Non-pigmented ciliary epithelial cell (primary cell): ENCODE measurements at places on chromosomes 12 and 14.

DNA sequence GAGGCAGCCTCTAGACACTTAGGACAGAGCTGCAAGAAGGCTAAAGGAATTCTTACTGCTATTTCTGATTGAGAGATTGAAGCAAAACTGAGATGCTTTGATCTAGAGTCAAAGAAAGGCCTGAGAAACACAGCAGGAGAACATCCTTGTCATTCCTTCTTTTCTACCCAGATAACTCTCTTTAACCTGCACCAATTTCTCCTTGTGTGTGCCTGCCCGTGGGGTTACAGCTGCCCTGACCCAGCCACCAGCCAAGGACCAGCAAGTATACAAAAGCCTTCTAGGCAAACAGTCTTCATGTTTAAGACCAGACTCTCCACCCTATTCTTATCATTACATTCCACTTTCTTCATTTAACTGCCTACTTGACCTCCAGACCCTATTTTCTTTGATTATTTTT, 81.7 kb upstream of the PRB2 start:
- DNase-seq, result no peak

GRCh38 chr12:109308534-109309380, at the start of gene FOXN4:
TSS of gene FOXN4 (minus strand) at chr12:109309284. CDS start at chr12:109308321, 963 bp downstream.
- no peak for DNase-seq

GRCh38 chr12:109710747-109711595, 2.7 kb upstream of the FAM222A start:
- DNase-seq, result no peak

DNA sequence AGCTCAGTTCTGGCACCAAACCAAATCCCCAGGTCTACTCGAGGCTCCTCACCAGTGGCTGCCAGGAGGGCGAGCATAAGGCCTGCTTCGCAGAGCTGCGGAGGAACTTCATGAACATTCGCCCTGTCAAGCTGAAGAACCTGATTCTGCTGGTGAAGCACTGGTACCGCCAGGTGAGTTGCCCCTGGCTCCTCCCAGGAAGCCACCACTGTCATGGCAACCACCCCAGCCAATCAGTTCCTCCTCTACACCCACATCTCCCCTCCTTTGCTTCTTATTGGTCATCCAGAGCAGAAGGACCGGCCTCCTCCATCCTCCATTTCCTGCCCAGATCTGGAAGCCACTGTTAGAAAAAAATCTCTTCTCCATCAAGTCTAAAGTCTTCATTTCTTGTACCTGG, 17.2 kb upstream of the OAS2 start:
- no peak for DNase-seq

DNA sequence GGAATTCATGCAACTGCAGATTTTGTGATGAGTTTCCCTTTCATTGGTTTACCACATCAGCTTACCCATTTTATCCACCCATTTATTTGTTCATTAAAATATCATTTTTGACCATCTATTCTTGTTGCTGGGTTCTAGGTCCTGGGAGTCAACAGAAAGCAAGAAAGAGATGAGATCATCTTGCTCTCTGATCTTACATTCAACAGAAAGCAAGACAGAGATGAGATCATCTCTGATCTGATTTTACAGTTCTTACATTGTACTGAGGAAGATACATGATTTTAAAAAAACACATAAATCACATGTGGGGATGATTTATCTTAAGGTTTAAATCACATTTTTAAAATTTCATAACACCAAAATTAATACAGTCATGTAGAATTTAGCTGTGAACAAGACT, 2.3 kb downstream of the TAS2R46 start:
- no peak for DNase-seq

DNA sequence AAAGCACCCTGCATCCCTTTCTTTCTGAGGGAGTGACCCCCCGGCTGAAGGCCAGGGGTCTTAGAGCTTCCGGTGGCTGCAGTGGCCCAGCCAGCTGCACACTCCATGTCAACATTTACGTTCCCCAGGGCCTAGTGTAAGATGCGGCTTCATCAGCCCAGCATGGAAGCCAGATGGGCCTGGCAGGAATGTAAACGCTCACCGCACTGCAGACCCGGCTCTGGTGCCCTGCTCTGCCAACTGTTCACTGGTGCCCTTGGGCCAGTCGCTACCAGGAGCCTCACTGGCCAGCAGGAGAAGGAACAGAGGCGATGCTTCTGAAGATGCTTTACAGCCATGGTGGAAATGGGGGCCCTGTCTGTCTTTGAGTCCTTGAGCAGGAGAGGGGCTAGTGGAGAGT, 8.6 kb upstream of the TMEM119 start:
- DNase-seq, result no peak

- no peak for DNase-seq
Measured at GRCh38 chr12:92769124-92769901, 66.5 kb downstream of the PLEKHG7 start.

DNA sequence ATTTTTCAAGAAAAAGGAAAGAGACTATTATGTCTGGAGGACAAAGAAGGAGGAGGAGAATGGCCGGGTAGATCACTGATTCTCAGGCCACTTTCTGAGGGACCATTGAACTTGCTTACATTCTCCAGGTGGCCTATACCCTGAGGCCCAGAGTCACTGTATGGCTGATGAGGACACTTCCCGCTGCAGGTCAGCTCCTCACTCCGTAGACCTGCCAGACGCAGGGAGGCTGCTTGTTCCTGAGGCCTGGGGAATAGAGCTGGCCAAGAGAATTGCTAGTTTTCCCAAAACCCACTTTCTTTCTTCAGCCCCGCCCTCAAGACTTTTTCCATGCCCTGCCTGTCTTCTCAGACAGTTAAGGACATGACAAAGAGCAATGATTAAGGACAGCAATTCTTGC, 510.5 kb upstream of the TBX3 start:
- no peak for DNase-seq

- DNase-seq, result no peak
Measured at GRCh38 chr12:9957834-9958233, 13.4 kb upstream of the CLEC12A start.

- no peak for DNase-seq
Measured at GRCh38 chr12:7265251-7265650, 38.6 kb upstream of the ACSM4 start.

DNA sequence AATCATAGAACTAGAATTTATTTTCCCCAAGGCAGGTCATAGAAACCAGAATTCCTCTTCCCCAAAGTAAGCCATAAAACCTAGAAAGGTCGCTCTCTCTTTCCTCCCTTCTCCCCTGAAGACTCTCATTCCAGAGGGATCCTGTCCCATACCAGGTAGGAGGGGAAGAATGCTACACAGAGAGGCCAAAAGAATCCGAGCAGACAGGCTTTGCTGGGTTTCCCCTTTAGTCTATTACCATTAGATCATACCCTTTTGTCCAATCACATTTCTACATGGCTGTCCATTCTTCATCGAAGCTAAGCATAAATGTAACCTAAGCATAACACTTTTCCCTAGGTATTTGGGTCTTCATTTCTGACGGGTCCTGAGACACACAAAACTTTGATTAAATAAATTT, 204.5 kb downstream of the SPTSSA start:
- no peak for DNase-seq

DNA sequence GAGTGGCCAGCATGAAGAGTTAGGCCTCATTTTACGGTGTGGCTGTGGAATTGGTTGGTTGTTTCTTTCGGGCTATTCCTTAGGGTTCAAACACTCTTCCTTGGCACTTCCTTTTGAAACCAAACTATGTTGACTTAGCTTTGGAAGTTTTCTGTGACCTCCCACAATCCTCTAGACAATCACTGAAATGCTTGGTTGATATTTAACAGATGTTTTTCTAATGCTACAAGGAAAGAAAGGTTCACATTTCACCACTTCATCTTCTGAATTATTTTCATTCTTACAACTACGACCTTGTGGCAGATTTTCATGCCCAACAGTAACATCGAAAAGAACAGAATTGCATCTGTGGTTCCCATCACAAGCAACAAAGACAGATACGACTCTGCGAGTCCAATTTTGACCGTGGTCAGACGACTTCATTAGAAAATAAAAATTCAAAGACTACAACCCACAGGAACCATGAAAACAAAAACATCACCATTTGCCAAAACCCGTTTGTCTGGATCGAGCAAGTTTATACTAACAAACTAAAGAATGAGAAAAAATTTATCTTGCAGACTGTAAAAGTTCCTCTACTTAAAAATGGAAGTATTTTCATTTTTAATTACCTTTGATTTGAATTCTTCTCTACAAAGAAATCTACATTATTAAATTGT, 16.9 kb downstream of the PRKAB1 start:
- DNase-seq, result no peak

DNA sequence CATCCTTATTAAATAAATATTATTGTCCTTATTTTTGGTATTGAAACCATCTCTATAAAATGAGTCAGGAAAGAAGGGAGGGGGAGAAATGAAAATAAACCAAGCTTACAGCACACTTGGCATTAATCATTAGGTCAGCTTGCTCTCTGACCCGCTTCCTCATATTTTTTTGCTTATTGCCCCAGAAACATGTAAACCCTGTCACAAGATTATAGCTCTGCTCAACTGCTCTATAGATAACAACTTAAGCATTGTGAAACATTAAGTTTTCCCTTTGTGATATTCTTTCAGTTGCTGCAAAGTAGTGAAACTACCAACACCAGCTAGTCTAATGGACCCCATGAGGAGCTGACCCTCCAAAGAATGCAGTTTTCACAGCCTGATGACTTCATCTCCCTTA, 819.5 kb downstream of the SLC16A7 start:
- DNase-seq, result no peak

- DNase-seq, result no peak
Measured at GRCh38 chr12:76312315-76312714, 35.9 kb downstream of the BBS10 start.

DNA sequence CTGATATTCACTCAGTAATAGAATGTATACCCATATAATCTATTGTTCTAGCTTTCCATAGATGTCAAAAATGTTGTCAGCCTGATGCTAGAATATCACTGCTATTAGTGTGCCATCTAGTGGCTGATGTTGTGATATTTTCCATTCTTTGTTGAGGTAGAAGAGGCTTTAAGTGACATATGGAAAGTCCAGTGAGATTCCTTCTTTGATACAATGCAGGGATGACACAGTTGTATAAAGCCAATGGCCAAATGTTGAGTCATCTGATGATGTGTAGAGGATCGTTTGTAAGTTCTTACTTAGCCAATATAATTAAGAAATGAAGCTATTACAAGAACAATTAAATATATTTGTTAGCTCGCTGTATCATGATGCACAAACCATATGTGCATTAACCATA, 58.1 kb upstream of the PCED1B start:
- peak; percentile 91 for DNase-seq

GRCh38 chr12:80857311-80857710, 80.4 kb downstream of the LIN7A start:
- DNase-seq, result peak; percentile 51

DNA sequence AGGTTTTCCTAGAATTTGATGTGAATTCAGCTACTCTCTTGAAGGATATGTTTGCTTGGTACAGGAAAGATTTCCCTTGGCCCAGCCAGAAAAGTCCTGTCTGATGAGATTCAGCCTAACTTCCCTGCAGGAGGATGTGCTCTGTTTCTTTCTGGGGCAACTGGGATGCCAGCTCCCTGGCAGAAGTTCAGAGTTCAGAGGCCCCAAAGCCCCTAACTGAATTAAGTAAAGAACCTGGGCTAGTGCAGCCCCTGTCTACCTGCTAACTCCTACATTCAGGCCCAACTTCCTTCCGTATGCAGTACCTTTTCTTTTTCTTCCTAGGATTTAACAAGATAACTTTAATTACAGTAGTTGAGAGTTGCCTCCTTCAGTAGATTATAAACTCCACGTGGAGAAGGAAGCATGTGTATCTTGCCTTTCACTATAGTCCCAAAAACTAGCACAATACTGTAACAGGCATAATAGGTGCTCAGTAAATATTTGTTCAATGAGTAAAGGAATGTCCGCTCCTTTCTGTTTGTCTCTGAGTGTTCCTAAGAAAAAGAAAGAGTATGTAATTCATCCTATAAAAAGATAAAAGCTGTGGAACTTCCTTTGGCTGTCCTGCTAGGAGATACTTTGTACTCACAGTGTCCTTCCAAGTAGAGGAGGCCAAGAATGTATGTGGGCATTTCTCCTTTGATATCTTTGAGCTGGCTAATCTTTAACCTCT, 141.0 kb downstream of the SLC8A3 start:
- no peak for DNase-seq

GRCh38 chr14:70645892-70646291, 4.2 kb downstream of the TTC9 start:
- DNase-seq, result no peak

GRCh38 chr12:90355711-90356355, 599.1 kb downstream of the CCER1 start:
- DNase-seq, result no peak

GRCh38 chr14:26855077-26855753, 257.4 kb upstream of the NOVA1 start:
- DNase-seq, result no peak

GRCh38 chr14:38547961-38548490, 292.1 kb upstream of the CLEC14A start:
- no peak for DNase-seq

DNA sequence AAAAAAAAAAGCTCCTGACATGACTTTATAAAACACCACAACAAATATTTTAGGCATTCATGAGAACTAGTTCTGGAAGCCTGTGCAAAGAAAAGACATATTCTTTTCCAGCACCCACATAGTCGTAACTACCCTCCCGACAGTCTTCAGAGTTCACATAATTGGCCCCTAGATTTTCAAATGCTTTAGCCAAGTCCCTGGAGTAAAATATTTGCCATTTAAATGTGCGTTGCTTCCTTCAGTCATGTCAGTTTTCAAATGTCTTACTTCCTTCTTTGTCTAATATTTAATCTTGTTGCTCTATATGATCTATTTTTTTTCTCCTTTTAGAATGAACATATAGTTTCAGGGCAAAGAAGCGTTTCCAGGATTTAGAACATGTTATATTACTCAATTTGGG, 66.8 kb upstream of the KRAS start:
- no peak for DNase-seq
